ENCODE measurements at places on chromosomes 7 and 10.

DNA sequence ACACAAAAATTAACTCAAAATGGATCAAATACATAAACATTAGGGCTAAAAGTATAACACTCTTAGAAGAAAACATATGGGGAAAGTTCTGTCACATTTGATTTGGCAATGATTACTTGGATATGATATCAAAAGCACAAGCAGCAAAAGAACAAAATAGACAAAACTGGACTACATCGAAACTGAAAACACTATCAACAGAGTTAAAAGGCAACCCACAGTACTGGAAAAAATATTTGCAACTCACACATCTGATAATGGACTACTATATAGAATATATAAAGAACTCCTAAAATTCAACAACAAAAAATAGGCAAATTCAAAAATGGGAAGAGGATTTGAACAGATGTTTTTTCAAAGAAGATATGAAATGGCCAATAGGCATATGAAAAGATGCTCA lies 51.0 kb downstream of the COA1 start:
- DNase-seq = no peak

DNA sequence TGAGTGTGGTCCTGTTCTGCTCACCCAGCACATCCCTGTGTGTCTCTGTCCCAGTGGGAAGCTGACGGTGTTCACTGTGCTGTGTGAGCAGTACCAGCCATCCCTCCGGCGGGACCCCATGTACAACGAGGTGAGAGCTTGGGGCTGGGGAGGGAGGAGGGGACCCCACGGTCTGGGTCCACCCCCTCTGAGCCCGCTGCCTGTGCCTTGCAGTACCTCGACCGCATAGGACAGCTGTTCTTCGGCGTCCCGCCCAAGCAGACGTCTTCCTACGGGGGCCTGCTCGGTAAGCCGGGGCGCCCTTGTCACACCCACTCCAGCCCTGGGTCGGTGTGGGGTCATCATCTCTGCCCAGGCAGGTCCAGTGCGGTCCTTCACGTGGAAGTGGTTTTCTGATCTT lies 17.3 kb downstream of the GET4 start:
- no peak for DNase-seq

DNA sequence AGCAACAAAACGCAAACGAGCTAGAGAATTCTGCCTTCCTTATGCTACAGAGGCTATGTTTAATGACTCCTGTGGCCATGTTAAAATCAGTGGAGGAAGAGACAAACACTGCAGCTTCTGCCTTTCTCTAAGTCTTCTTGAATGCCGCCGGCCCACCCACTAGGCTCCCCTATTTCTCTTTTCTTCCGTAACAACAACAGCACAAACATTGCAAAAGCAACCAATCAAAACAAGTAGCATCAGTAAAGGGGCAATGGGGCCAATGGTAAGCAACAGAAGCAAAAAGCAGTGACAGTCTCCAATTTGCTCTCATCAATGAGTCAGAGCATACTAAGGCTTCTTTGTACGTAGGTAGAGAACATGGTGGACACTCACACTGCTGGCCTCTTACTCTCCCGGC lies 26.8 kb downstream of the DNAJC1 start:
- DNase-seq = no peak

GRCh38 chr10:57790703-57791102 lies 477.0 kb downstream of the IPMK start:
- no peak for DNase-seq

DNA sequence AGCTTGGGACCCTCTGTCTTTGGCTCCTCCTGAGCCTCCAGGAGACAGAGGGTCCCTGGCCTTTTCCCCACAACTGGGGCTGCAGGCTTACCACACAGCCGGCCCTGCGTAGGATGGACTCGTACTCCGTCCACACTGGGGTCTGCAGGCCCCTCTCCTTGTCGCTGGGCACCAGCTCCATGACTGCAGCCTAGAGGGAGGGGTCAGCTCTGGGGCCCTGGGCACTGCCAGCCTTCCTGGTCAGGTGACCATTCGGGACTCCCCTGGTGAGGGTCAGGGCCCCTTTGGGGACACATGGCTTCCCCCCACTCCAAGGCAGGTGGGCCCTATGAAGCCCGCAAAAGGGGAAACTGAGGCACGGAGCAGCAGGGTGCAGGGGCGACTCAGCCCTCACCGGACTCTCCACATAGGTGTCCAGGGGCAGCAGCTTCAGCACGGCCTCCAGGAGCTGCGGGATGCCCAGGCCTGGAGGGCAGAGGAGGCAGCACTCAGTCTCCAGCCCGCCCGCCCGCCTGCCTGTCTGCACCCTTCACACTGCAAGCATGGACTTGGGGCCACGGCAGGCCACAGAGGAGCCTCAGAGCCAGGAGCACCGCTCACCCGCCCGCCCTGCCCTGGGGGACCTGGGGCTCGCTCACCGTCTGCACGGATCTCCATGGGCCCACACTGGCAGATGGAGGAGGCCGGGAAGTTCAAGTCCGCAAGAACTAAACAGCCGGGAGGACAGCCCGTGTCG lies 1.1 kb downstream of the FUOM start:
- DNase-seq = no peak

GRCh38 chr10:15252396-15252795 lies 83.9 kb upstream of the NMT2 start:
- DNase-seq = no peak

GRCh38 chr7:36456138-36456537 lies 66.5 kb downstream of the ANLN start:
- no peak for DNase-seq

GRCh38 chr10:88114368-88114767 lies 250.9 kb downstream of the PTEN start:
- peak; percentile 51 for DNase-seq

DNA sequence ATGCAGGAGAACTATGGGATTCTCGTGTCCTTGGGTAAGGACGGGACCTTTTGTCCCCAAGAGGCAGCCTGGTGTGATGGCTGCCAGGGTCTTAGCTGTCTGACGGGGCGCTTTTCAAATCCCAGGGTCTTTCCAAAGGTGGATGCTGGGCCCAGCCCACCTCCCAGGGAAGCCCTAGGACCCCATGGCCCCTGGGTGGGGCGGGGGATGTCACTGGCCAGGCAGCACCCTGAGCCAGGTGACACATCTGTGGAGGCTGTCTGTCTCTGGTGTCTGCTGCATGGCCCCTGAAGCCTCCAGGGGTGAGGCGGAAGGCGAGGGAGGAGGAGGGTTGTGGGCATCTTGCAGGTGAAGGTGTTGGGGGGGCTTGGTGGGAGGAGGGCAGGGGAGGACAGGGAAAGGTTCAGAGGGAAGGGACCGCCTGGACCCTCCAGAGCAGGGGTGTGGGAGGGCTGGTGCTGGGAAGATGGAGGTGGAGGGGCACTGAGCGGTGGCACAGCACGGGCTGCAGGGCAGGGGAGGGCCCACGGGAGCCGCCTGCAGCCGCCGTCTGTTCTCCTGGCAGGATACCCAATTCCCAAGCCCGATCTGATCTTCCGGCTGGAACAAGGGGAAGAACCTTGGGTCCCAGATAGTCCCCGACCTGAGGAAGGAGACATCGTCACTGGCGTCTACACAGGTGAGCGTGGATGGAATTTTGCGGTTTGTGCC lies 7.0 kb downstream of the ZNF316 start:
- DNase-seq = no peak

GRCh38 chr7:96418581-96418980 lies 96.7 kb upstream of the SLC25A13 start:
- DNase-seq = no peak

- DNase-seq = no peak
These were observed 23.1 kb downstream of the PDE1C start for GRCh38 chr7:32047075-32047474.

- peak; percentile 2 for DNase-seq
These were observed 31.9 kb downstream of the ANKRD26 start for GRCh38 chr10:27068217-27068891.

DNA sequence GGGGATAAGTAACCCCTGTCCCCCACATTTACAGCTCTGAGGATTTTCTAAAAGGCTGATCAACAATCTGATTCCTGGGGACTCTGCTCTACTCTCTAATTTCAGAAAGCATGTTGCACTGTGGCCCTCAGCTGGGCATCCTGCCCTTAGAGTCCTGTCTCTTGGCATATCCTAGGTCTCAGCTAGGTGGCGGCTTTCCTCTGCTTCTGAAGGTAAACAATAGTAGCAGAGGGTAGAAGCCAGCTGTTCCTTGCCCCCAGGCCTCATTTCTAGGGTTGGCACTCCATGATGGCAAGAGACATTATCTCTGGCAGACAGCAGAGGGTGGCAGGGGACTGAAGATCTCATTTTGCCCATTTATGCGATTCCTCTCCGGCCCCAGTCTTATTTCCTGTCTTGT lies 77.0 kb downstream of the ADCYAP1R1 start:
- DNase-seq = no peak

GRCh38 chr7:65509368-65510186 lies 135.9 kb downstream of the ZNF92 start:
- no peak for DNase-seq

DNA sequence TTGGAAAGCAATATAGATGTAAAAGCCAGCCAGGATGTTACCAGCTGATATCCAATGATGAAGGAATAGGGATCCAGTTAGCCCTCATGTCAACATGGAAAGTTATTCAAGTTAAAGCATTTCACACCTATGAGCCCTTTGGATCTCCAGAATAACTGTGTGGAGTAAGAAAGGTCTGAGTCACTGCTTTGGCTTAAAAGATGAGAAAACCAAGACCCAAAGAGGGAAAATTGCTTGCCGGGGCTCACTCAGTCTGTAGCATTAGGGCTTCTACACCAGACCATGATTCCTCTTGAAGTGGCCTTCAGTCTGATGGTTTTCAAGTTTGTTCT lies 12.6 kb downstream of the LSM5 start:
- no peak for DNase-seq

DNA sequence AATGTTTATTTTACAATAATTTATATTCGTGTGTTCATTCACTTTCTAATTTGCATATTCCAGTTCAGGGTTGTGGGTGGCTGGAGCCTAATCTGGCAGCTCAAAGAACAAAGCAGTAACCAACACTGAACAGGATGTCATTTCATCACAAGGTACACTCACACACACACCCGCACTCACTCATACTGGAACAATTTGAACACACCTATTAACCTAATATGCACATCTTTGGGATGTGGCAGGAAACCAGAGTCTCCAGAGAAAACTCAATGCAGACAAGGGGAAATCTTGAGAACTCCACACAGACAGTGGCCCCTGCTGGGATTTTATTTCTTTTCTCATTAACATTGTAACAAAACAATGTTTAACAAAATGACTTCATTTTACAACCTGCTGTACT lies 97.4 kb downstream of the TWIST1 start:
- peak; percentile 12 for DNase-seq

DNA sequence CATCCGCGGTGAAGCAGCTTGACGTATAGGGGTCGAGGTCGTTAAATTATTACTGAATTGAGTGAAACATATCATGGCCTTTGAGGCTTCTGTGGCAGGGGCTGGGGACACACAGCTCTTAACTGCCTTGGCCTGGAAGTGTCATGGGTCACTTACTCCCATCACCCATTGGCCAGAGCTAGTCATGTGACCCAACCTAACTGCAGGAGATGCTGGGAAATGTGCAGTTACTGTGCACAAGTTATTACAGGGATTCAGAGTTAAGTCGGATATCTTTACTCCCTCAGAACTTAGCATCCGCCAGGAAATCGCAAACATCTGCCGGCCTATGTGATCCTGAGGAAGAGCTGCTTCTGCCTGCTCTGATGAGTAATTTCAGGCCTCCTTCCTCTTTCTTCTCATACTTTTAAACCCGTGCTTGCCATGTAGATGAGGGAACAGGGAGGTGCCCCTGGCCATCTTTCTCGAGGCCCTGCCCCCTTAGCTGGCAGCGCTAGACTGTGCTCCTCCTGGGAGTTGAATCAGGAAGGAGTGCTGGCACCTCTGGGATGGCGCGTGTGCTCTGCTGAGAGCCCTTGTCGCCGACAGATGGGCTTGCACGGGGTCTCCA lies 203.6 kb downstream of the TCF7L2 start:
- DNase-seq = no peak
